ENCODE measurements at places on chromosomes 3 and 15. TPM values are rescaled to one million over a fixed set of nuclear protein-coding genes. Genes with fewer than 3 reads are reported as not detected.

MEGF11 gene
- not detected for total RNA-seq

CEP97 gene
- 8.6 TPM for total RNA-seq

SPSB4 gene
- not detected for total RNA-seq

OXNAD1 gene
- total RNA-seq = 10.6 TPM

CDHR4 gene
- total RNA-seq = not detected

GOLGA8R gene
- total RNA-seq = 3.9 TPM

CHL1 gene
- total RNA-seq = 8.9 TPM

CCR9 gene
- total RNA-seq = not detected

CPNE9 gene
- total RNA-seq = not detected

LSAMP gene
- 12.2 TPM for total RNA-seq

EIF4G1 gene
- 337 TPM for total RNA-seq

PPP1R14D gene
- not detected for total RNA-seq

SLITRK3 gene
- not detected for total RNA-seq

CPN2 gene
- not detected for total RNA-seq

NRG4 gene
- 0.15 TPM for total RNA-seq

ADPGK gene
- total RNA-seq = 74.8 TPM

ILDR1 gene
- not detected for total RNA-seq

C3orf85 gene
- total RNA-seq = not detected

EPHB3 gene
- 18.0 TPM for total RNA-seq

PCOLCE2 gene
- total RNA-seq = 98.7 TPM

TRIM42 gene
- total RNA-seq = not detected

HSPBAP1 gene
- total RNA-seq = 9.1 TPM

CPA3 gene
- not detected for total RNA-seq

ISLR2 gene
- not detected for total RNA-seq

TMC3 gene
- total RNA-seq = not detected

STRIT1 gene
- not detected for total RNA-seq

ZIC1 gene
- not detected for total RNA-seq

TTLL13 gene
- total RNA-seq = not detected

FAM107A gene
- total RNA-seq = under 0.01 TPM
